ENCODE measurements at places on chromosomes 2 and 18. TPM values are rescaled to one million over a fixed set of nuclear protein-coding genes. Genes with fewer than 3 reads are reported as not detected.
A peak's percentile ranks its signal among the peaks of the same experiment; 100 is the strongest.

The CYP26B1 gene
- total RNA-seq = 0.42 TPM

GRCh38 chr2:221477714-221478484 lies 94.2 kb downstream of the EPHA4 start:
- no peak for DNase-seq
- no peak overlapping the region for H3K27ac ChIP-seq
- peaks cover 19% of the 10 kb centered on the region for H3K4me1 ChIP-seq
- no peak overlapping the region for H3K4me3 ChIP-seq

DNA sequence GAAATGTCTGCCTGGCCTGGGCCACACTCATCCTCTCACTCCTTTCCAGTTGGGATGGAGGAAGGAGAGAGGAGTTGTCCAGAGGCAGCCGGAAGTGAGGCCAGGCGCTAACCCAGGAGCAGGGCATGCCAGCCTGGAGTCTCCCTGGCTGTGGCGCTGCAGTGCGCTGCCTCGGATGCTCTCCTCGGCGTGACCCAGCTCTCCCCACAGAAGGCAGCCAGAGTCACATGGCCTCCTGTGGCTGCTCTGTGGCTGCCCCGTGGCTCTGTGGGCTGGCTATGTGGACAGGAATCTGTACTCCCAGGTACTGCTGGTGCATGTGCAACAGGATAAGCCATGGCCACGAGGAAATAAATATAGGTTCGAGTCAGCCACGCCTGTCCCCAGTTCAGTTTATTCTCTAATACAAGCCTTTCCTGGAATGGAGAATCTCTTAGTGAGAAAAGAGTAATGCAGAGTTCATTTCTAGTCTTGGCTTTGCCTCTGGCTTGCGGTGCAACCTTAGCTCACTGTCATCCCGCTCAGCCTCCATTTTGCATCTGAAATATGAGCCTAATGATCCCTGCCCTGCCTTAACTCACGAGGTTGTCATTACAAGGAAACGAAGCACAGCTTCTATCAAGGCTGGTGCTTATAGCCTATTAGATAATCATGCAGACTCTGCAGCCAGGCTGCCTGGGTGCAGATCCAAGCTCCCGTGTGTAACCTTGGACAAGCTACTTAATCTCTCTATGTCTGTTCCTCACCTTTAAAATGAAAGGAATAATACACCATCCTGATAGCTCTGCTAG lies 106.3 kb downstream of the ANTXR1 start:
- no peak for DNase-seq
- peaks cover 5% of the 10 kb centered on the region for H3K36me3 ChIP-seq
- no peaks in the 10 kb centered on the region for H3K27me3 ChIP-seq
- peaks cover 29% of the 10 kb centered on the region for H3K4me1 ChIP-seq

The TSGA10 gene
- 9.3 TPM for total RNA-seq

The SLC16A14 gene
- total RNA-seq = 2.6 TPM

- H3K27ac ChIP-seq = no peak overlapping the region
- peaks cover 3% of the 10 kb centered on the region for H3K4me1 ChIP-seq
- no peaks in the 10 kb centered on the region for H3K27me3 ChIP-seq
- no peaks in the 10 kb centered on the region for H3K36me3 ChIP-seq
- H3K4me3 ChIP-seq = no peak overlapping the region
These were observed 66.8 kb downstream of the GRB14 start for GRCh38 chr2:164554487-164554886.

- peaks cover 47% of the 10 kb centered on the region for H3K4me1 ChIP-seq
- H3K4me3 ChIP-seq = no peak overlapping the region
- DNase-seq = no peak
- H3K36me3 ChIP-seq = no peaks in the 10 kb centered on the region
- H3K27me3 ChIP-seq = peaks cover 31% of the 10 kb centered on the region
These were observed 6.4 kb upstream of the NPAS2 start for GRCh38 chr2:100813527-100813926.

GRCh38 chr2:74876081-74876886 lies 42.4 kb downstream of the HK2 start:
- H3K4me3 ChIP-seq = no peak overlapping the region
- DNase-seq = peak; percentile 28
- H3K27me3 ChIP-seq = no peaks in the 10 kb centered on the region
- H3K4me1 ChIP-seq = no peaks in the 10 kb centered on the region

GRCh38 chr18:37144921-37145320 lies 316.0 kb downstream of the KIAA1328 start:
- peaks cover 11% of the 10 kb centered on the region for H3K4me1 ChIP-seq
- no peaks in the 10 kb centered on the region for H3K36me3 ChIP-seq
- no peak for DNase-seq

DNA sequence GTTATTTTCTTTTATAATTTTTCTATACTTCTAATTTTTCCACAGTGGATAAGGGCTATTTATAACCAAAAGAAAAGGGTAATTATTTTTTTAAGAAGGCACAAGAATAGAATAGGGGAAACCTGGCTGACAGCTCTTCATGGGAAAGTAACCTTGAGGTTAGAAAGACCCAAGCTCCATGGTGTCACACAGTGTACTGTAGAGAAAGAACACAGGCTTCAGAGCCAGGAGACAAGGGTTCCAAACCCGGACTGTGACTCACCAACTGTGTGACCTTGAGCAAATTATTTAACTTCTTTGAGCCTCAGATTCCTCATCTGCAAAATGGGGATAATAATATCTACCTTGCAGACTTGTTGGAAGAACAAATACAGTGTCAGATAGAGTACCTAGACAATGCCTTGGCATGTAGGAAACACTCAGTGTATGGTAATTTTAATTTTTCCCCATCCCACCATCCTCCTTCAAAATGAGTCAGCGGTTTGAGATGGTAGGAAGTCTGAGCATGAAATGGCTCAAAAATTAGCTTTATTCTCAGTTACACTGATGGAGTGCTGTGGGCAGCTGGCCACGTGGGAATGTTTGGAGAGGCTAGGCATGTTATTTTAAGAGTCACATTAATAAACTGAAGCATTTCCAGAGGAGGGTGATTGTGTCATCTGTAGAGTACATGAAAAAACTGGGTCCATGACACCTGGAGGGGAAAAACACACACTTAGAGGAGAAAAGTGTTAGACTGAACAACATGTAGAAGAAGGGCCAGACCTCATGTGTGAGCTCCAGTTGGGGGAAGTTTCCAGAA lies 36.7 kb downstream of the TMEM37 start:
- no peak overlapping the region for H3K27ac ChIP-seq
- H3K4me1 ChIP-seq = peaks cover 15% of the 10 kb centered on the region
- DNase-seq = no peak

DNA sequence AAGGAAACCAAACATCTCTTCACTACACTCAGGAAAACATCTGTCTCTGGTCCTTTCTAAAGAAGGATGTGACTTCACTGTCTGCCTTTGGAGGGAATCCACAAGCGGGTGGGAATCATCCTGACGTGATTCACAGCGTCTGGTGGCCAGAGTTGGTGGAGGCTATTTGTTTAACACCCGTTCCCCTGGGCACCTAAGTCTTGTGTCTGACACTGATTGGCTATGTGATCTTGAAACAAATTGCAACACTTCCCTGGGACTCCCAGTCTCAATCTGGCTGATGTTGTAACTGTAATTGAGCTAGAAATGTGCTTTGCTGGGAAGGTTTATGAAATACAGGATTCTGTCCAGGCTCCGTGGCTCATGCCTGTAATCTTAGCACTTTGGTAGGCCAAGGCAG lies 28.8 kb upstream of the SIX3 start:
- no peak for DNase-seq
- H3K36me3 ChIP-seq = peaks cover 16% of the 10 kb centered on the region
- peaks cover 7% of the 10 kb centered on the region for H3K27me3 ChIP-seq
- H3K4me1 ChIP-seq = peaks cover 12% of the 10 kb centered on the region

DNA sequence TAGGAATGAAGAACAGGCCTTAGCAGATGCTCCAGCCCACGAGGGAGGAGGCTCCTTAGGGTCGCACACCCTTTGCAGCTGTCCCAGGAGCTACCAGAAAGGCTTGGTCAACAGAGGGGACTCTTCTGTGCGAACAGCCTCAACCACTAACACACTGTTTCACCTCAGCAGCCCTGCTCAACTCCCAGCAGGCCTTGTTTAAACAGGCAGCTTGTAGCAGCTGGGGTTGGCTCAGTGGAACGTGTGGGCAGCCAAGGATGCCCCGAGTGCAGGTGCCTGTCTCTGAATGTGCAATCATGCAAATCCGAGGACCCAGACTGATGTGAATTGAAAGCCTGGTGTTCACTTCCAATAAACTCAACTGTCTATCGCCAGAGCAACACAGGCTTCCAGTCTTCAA lies 88.7 kb upstream of the CXCR4 start:
- H3K4me3 ChIP-seq = no peak overlapping the region

The TRABD2A gene
- 7.5 TPM for total RNA-seq

DNA sequence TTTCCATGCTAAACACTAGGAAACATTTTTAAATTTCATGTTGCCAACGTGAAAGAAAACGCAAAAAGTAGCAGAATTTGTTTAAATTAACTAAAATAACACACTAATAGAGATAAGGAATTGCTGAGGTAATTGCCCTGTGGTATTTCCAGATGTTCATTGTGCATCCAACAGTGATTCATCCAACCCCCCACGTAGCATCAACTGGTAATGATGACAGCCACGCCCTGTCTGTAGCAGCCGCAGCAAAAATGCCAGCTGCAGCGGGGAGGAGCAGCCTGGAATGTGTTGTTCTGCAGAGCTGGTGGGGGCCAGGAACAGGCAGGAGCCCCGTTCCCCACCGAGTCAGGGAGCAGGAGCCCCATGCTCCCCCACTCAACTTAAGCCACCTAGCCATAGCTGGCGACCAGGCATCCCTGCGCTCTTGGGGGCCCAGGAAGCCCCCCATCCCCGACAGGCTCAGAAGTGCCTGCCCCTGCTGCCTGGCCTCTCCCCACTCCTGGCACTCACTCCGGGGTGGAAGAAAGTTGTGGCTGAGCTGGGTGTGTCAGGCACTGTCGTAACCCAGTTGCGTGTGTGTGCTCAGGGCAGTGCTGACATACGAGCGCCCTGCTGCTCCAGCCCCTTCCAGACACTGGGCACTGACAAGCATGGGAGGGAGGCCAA lies 695.1 kb upstream of the ACVR2A start:
- H3K4me1 ChIP-seq = no peaks in the 10 kb centered on the region
- no peak overlapping the region for H3K4me3 ChIP-seq
- 0 out of 2 replicates have a peak, but pooled peaks cover 3% of the 10 kb centered on the region for H3K27me3 ChIP-seq
- DNase-seq = no peak
- H3K36me3 ChIP-seq = peaks cover 29% of the 10 kb centered on the region

The WNT6 gene
- total RNA-seq = not detected

GRCh38 chr2:8115456-8115855 lies 566.4 kb upstream of the ID2 start:
- peaks cover 20% of the 10 kb centered on the region for H3K4me1 ChIP-seq
- no peak overlapping the region for H3K4me3 ChIP-seq
- H3K27me3 ChIP-seq = no peaks in the 10 kb centered on the region
- DNase-seq = no peak
- H3K36me3 ChIP-seq = peaks cover 9% of the 10 kb centered on the region
- no peak overlapping the region for H3K27ac ChIP-seq

DNA sequence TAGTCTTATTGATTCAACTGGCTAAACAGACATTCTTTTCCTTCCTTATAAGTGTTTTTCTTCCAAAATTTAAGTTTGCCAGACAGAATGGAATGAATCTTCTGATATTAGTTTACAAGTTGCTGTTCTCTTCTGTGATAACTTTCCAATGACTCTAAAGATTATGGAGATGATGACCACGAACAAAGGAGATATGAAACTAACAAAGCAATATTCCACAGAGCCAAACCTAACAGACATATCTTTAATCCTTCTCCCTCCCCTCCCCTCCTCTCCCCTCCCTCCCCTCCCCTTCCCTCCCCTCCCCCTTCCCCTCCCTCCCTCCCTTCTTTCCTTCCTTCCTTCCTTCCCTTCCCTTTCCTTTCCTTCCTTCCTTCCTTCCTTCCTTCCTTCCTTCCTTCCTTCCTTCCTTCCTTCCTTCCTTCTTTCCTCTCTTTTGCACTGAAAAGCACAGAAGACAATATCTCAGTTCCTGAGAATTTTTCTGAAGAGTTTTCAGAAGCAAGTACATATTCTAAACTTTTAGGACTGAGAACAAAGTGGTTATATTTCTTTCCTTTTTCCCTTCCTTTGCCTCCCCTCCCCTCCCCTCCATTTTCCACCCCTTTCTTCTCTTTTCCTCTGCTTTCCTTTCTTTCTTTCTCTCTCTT lies 89.9 kb downstream of the KCNH7 start:
- no peak for DNase-seq
- 0 out of 2 replicates have a peak, but pooled peaks cover 3% of the 10 kb centered on the region for H3K4me1 ChIP-seq
- H3K36me3 ChIP-seq = no peaks in the 10 kb centered on the region
- no peak overlapping the region for H3K4me3 ChIP-seq
- H3K27ac ChIP-seq = no peak overlapping the region

The QPCT gene
- 19.5 TPM for total RNA-seq

- H3K4me3 ChIP-seq = no peak overlapping the region
- H3K4me1 ChIP-seq = peaks cover 43% of the 10 kb centered on the region
- DNase-seq = no peak
- H3K36me3 ChIP-seq = peaks cover 2% of the 10 kb centered on the region
- no peaks in the 10 kb centered on the region for H3K27me3 ChIP-seq
These were observed 17.1 kb downstream of the RNF144A start for GRCh38 chr2:6934345-6934744.

All from WTC11 (cell line).